RKO (cell line): ENCODE measurements at places on chromosomes 1 and 21.

- no peak for DNase-seq
These were observed 4.9 kb upstream of the BRWD1 start for GRCh38 chr21:39318091-39318959.

DNA sequence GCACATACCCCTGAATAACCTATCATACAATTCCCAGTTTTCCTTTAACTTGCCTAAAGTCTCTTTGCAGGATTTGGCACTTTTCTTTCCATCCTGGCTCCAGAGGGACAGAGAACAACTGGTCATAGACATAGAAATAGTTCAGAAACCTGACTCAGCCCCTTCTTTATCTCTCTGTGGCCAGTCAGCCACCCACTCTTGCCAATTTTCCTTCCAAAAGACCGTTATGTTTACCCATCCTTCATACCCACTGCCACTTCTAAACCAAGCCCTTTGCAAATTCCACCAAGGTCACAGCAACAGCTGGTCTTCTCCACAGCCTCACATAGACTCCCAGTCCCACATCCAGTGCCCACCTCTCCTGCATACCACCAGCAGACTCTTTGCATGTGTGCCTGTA, 127.2 kb upstream of the FGGY start:
- no peak for DNase-seq

DNA sequence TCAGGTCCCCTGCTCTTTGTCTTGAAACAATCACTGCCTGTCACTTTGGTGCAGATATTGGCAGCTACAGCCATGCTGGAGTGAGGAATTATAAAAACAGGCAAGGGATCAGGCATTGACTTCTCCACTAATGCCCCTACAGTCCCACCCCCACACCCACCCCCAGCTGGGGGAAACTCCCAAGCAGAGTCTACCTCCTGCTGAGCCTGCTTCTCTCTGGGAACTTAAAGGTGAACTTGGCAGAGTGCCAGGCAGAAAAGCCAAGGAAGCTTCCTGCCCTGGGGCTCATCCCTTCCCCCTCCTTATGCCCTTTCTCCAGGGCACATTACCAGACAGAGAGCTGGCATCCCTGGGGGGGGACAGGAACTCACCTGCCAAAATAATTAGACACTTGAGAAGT, 6.7 kb downstream of the NCMAP start:
- DNase-seq = no peak

GRCh38 chr1:33221385-33221758, 34.9 kb upstream of the ZNF362 start:
- DNase-seq = no peak

DNA sequence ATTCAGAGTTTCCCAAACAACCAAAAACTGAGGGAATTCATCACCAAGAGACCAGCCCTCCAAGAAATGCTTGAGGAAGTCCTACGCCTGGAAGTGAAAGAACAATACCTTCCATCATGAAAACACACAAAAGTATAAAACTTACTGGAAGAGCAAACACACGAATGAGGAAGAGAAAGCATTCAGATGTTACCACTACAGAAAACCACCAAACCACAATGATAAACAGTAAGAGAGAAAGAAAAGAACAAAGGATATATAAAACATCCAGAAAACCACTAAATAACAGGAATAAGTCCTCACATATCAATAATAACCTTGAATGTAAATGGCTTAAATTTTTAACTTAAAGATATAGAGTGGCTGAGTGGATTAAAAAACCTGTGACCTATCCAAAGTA, 58.5 kb upstream of the BCL10 start:
- no peak for DNase-seq

DNA sequence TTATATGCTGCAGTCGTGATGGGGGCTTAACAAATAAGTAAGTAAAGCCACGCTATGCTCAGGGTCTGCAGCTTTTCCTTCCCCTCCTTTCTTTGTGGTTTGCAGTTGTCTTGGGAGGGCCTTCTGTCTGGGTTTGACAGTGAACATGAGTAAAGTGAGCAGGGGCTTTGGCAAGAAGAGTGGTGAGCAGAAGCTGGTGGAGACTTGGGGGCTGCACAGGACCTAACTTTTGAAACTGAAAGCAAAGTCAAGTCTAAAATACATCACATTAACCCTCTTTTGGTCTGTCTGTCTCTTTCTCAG, 368.6 kb upstream of the VAMP3 start:
- DNase-seq = no peak
